ENCODE measurements at places on chromosomes 1 and 21. TPM values are rescaled to one million over a fixed set of nuclear protein-coding genes. Genes with fewer than 3 reads are reported as not detected.

- peak; percentile 71 for DNase-seq
These were observed 105.5 kb downstream of the HLCS start for GRCh38 chr21:36860736-36861594.

The OR6K3 gene
- total RNA-seq = not detected

GRCh38 chr1:16925635-16926490 lies 4.1 kb downstream of the CROCC start:
- DNase-seq = no peak

DNA sequence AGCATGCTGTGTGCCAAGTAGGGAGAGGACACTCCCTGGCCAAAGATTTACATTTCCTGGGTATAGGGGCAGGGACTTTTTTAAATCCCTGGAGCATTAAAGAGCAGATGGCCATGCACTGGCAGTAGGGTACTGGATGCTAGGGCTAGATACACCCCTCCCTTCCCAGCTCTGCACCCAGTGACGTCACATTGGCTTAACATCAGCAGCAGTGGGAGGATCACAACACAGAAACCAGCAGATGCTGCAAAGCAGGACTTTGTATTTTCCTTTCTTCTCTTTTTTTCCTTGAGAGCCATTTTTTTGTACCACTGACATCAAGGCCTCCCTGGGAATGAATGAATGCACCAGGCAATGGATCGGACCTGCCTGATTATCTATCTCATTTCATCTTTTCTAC lies 243.0 kb downstream of the KAZN start:
- DNase-seq = no peak

The IVL gene
- total RNA-seq = 2.4 TPM

GRCh38 chr1:109890115-109890953 lies 20.3 kb upstream of the CSF1 start:
- no peak for DNase-seq

GRCh38 chr21:36888466-36888865 lies 78.0 kb downstream of the HLCS start:
- no peak for DNase-seq

- peak; percentile 56 for DNase-seq
These were observed 3.6 kb downstream of the CR1 start for GRCh38 chr1:207499573-207499972.

The TMEM125 gene
- 3.9 TPM for total RNA-seq

- no peak for DNase-seq
These were observed 94.4 kb upstream of the KRTAP19-8 start for GRCh38 chr21:31132574-31133242.

DNA sequence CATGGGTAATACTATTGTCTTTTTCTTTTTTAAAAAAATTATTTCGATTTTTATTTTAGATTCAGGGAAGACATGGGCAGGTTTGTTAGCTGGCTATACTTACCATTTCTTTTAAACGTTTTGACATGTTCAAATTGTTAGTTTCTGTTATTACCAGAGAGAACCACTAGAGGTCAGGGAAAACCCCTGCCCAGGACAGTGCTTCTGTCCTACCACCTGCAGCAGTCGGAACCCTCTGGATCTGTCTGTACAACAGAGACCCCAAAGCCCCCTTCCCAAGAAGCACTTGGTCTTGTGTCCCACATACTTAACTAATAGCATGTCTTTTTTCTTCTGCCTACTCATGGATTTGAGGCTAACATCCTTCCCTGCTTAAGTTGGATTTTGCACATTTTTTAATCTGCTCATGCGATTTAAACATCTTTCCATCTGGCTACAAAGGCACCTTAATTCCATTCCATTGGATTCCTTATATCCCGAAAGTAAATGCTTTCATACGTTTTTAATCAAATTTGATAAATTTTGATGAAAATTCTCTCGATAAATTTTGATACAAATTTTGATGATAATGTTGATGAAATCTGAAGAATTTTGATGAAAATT lies 10.0 kb upstream of the C1orf115 start:
- peak; percentile 49 for DNase-seq

The KCNE2 gene
- total RNA-seq = not detected

DNA sequence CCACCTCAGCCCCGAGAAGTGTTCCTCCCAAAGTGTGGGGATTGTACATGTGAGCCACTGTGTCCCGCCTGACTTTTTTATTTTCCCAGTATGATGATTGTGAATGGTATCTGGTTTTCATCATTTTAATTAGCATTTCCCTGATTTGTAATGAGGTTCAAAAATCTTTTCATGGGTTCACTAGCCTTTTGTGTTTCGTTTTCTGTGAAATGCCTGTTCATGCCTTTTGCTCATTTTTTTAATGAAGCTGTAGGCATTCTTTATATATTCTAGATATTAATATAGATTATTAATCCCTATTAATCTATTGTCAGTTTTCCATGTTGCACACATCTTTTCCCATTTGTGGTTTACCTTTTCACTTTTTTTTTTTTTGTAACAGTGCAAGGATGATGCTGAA lies 20.5 kb downstream of the DAP3 start:
- no peak for DNase-seq

DNA sequence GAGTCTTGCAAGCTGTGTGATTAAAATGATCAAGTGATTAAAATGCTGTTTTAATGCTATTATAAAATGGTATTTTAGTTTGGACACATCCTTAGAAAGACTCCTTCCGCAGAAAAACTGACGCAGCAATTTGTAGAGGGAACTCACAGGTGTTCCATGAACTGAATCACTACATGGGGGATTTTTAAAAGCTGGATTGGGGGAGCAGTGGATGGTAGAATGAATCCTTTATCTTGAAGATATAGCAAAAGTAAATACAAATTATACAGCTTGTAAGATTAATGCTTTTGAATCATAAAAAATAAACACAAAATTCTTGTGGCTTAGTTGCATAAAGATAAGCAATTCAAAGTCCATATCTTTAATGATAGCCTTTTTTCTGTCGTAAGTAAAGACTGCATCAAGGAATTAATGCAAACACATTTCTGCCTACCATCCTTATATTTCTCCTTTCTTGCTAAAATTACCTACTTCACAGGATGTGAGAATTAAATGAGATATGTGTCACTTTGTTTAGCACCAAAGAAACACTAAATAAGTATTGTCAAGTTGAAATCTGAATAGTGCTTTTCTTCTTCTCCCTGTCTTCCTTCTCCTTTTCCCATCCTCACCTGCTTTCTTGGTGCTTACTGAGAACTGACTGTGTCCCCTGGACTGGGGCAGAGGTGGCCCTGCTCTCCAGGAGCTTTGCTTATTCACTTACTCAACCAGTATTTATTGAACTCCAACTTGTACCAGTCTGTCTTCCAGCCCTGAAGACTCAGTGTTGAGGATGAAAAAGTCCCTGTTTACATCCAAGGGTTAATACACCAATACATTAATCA lies 61.5 kb upstream of the F3 start:
- DNase-seq = no peak

- DNase-seq = peak; percentile 82
These were observed 1.1 kb downstream of the BCAR3 start for GRCh38 chr1:93680420-93681100.

- DNase-seq = no peak
These were observed 53.8 kb upstream of the TINAGL1 start for GRCh38 chr1:31522556-31522845.
